CD4-positive, alpha-beta memory T cell (primary cell): ENCODE measurements at places on chromosomes 11 and 22.

GRCh38 chr11:129544691-129545090, 169.0 kb downstream of the BARX2 start:
- no peak for DNase-seq

- no peak for DNase-seq
Observed at GRCh38 chr11:47977623-47978022, 2.7 kb upstream of the PTPRJ start.

GRCh38 chr11:95715777-95716241, 73.8 kb downstream of the FAM76B start:
- no peak for DNase-seq

- no peak for DNase-seq
Observed at GRCh38 chr11:131474947-131475346, 104.5 kb downstream of the NTM start.
